ENCODE measurements at places on chromosomes 2 and 18.

DNA sequence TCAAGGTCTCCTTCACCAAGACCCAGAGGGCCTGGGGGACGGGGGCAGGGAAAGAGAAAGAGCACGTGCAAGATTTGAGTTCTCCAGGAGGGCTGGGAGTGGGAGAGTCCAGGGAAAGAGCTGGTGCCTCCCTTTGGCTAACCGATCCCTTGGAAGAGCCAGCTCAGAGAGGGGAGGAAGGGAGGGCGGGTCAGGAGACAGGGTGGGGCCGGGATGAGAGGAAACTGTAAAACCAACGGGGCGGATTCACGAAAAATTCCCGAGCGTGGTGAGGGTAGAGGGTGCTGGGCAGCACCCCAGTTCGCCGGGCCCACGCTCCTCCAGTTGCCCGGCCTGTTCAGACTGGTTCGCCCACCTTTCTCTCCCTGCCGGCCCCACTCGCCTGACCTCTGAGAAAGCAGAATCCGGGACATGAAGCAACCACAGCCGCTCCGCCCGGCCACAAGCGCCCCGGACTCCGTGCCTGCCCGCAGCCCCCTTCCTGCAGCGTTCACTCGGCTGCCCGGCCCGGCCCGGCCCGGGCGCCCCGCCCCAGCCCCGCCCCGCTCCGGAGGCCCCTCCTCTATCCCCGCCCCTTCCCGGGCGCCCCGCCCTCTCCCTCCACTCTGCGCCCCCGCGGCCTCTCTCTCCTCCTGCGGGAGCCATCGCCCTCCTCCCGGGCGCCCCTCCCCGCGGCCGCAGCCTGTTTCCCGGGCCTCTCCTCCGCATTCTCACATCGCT lies 230.9 kb upstream of the SMAD2 start:
- DNase-seq: peak; percentile 16

- no peak for DNase-seq
Measured at GRCh38 chr2:237919593-237919992, 47.2 kb upstream of the UBE2F start.

GRCh38 chr2:15169326-15170069 lies 391.6 kb downstream of the NBAS start:
- no peak for DNase-seq

GRCh38 chr2:68789603-68790002 lies 55.0 kb downstream of the ARHGAP25 start:
- DNase-seq: no peak

GRCh38 chr18:6132751-6133368 lies 237.5 kb upstream of the TMEM200C start:
- DNase-seq: no peak

DNA sequence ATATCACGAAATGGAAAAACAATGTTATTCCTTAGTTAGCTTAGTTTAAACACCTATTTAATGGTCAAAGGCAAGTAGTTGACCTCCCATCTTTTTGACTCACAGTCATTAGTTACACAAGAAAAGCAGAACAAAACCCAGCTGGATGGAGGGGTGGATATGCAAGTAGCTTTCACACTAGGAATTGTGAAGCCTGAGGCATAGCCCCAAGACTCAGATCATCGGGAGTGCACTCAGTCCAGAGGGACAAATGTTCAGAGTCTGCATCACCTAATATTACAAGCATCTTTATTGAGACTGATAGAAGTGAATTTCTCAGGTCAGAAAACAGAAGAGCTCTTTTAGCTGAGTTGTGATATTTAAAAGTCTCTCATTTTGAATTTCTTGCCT lies 15.5 kb upstream of the CPS1 start:
- no peak for DNase-seq

GRCh38 chr2:79437433-79438267 lies 75.2 kb upstream of the CTNNA2 start:
- DNase-seq: no peak

DNA sequence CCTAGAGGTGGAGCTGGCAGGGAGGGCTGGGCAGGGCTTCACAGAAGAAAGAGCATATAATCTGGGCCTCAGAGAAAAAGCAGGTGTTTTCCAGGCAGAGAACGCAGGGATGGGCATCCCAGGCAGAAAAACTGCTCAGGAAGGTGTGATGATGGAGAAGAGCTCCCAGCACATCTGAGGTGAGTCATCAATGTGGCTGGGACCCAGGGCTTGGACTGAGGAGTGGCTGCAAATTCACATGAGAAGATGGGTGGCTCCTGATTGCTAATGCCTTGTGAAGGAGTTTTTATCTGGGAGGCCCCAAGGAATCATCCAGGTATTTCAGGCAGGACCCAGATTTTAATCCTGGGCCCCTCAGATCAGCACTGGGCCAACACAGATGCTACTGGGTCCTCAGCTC lies 10.2 kb downstream of the IL1F10 start:
- no peak for DNase-seq

DNA sequence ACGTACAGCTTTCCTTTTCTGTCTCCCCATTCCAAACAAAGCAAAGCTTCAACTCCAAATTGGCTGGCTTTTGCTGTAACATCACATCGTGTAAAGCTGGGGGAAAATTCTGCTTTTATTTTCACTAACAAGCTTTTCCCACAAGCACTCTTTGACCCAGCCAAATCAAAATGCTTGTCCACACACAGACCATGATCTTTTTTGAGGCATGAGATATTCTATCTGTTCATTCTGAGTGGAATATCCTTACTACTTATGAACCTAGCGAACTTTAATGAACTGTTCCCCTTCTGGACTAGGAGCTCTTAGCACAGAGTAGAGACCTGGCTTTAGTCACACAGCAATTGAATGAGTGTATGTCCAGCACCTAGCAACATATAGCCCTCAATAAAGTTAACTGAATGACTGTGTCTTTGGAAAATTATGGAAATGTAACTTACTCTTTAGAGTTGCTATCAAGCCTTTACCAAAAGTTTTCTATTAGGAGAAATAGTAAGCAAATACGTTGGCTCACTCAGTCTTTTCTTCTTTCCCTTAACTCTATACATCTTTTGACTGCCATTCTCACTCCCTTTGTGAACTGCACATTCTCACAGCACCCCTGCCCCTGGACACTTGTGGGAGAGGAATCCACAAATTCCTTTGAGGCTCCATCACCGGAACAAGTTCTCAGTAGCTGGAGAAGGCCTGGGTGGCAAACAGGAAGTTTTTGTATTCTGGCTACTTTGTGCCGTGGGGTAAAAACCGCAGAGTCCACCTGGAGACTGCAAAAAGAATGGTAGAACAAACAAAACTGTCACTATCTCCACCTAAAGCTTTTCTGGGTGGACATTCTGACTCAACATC lies 1.3 kb upstream of the UBE2E3 start:
- no peak for DNase-seq

DNA sequence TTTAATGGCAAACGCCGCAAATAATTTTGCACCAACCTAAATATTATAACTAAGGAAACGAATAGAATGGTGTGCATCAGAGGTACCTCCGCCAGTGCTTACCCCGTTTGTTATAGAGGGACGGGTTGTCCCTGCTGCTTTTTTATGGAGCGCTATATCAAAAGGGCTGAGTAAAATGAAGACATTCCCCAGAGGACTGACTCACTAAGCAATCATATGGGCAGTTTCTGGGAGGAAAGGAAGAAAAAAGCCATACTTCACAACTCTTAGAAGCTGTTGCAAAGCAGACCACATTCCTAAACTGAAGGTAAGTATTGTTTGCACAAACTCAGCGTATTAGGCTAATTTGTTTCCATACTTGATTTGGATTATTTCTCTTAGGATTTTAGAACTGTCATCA lies 12.9 kb downstream of the ID2 start:
- DNase-seq: no peak

DNA sequence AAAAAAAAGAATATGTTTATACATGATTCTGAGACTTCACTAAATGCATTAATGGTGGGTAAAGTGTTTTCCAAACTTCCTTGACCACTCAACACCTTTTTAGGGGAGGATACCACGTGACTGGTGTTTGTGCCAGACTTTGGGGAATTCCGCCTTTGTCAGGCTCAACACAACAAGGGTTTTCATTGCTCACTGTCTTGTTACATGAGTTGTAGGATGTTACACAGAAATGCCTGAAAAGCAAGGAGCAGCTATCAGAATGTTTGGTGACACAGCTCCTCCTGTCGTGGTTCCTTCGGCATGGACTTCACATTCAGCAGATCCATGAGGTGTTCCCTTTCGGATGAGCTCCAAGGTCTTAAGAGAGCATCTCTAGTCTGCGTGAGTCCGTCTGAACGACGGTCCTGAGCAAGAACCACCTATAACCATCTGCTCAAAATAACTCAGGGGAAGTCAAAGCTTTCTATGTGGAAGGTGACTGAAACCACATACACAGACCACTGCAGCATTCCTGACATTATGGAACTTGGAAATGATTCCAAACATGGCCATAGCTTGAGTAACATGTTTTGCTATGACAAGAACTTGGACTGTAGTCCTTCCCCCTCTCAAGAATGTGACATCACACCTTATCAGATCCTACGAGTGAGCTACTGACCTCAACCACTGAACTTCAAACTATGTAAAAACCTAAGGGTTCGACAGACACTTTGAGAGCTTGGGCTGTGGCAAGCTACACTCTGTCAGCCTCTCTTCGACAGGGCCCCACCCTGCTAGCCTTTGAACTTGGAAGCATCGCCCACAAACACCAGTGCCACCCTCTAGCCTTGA lies 57.5 kb downstream of the MCFD2 start:
- no peak for DNase-seq

DNA sequence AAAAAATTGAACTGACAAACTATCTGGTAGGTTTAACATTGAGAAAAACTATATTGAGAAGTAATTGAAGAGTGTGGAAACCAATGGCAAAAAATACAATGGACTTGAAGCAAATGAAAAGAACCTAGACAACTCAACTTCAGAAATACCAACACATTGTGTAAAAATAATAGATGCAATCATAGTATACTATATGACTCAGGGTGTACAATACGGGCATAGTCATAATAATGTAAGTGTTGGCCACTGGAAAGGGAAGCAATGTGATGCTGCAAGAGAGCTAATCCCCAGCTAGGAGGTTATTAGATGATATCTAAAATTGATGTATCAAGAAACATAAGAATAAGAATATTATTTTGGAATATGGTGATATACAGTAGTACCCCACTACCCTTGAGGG lies 45.3 kb downstream of the SMAD7 start:
- no peak for DNase-seq

GRCh38 chr18:23932385-23933067 lies 82.0 kb upstream of the TTC39C start:
- DNase-seq: no peak

GRCh38 chr2:12005886-12006681 lies 259.7 kb downstream of the LPIN1 start:
- DNase-seq: no peak

DNA sequence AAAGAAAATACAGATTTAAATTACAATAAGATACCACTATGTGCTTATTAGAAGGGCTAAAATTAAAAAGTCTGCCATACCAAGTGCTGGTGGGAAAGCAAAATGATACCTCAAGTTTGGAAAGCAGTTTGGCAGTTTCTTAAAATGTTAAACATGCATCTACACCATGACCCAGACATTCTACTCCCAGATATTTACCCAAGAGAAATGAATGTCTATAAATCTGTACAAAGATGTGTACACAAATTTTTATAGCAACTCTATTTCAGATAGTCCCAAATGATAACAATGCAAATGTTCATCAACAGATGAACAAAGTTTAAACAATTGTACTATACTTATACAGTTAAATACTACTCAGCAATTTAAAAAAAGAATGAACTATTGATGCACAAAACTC lies 7.1 kb upstream of the DSG4 start:
- no peak for DNase-seq

GRCh38 chr2:105384216-105384615 lies 14.6 kb downstream of the FHL2 start:
- DNase-seq: no peak

DNA sequence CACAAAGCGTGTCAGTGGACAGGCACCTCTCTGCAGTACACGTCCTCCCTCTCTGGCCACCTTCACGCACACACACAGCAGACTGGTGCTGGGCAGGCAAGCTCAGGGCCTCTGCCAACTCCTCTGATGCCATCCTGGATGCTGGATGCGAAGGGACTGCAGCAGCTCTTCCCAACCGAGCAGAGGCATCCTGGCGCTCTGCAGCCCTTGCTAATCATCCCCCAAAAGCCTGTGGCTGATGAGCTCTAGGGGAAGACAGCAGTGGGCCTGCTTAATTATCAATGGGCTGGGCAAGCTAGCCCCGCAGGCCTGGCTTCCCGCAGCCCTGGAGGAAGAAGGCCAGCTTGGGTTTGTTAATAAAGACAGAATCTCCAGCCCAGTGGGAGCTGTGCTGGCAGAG lies 71.3 kb upstream of the TEX51 start:
- no peak for DNase-seq

GRCh38 chr2:160402997-160403979 lies 90.3 kb downstream of the RBMS1 start:
- no peak for DNase-seq

DNA sequence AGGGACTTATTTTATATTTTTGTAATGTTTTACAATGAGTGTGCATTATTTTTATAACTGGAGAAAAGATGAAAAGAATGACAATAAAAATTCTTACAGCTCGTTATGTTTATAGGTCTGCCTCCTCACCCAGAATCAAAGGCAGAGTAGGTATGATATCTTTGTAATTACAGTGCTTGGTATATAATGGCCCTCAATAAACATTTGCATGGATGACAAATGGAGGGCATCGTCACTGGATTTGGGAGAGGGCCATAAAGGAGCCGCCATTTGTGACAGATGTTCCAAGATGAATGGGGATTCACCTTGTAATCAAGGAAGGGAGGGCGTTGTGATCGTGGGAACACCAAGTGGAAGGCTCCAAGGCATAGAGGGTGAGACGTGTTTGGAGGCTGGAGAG lies 22.6 kb upstream of the GIGYF2 start:
- DNase-seq: no peak

DNA sequence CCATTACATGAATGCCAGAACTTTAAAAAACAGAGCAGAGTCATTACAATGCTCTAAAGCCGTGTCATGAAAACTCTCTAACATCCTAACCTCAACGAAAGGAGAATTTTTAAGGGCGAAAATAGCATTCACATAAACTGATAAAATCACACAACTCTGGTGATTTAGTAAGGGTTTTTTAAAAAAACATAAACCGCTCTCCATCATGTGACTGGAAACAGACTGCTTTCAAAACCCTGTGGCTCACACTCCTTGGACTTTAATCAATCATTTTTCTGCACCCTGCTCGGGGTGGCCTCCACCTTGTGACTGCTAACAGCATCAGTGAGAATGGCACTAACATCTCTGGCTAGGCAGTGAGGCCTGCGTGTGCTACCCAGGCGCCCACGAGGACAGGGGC lies 12.1 kb downstream of the DOCK10 start:
- DNase-seq: no peak

DNA sequence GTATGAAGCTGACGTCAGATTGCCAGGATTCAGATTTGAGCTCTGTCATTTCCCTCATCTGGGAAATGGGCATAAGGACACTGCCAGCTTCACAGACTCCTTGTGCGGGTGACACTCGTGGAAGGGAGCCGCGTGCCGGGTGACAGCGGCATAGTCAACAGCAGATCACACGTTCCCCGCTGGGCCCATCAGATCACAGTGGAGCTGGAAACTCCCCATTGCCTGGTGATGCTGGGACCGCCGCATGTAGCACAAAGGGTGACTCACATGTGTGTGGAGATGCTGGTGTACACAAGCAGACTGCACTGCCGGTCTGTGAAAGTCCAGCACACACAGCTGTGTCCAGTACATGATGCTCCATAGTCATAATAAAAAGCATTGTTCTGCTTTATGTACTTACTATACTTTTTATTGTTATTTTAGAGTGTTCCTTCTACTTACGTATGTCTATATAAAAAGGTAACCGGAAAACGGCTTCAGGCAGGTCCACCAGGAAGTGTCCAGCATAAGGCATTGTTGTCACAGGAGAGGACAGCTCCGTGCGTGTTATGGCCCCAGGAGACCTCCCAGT lies 31.8 kb downstream of the SALL3 start:
- no peak for DNase-seq

GRCh38 chr2:29223257-29223656 lies 108.0 kb downstream of the CLIP4 start:
- DNase-seq: no peak

Measured in activated CD4-positive, CD25-positive, alpha-beta regulatory T cell (primary cell).